ENCODE measurements at places on chromosomes 13 and 19.

DNA sequence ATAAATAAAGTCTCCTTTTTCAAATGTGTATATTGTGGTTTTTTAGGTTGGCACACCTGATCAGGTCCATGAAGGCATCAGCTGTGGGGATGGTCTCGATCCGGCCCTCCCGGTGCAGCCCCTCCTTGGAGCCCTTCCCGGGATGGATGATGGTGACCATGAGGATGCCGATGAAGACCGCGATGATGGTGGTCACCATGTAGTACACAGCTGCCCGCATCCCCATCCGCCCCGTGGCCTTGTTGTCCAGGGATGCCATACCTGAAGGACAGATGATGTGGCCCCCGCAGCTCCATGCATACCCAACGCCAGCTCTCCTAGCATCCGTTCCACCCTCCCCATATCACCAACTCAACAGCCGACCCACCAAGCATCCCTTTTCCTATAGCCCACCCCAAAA lies 11.4 kb downstream of the SLC1A6 start:
- no peak for DNase-seq

- no peak for DNase-seq
Measured at GRCh38 chr13:110012102-110012739, 225.8 kb upstream of the IRS2 start.

GRCh38 chr13:37529751-37530385 lies 68.7 kb downstream of the POSTN start:
- DNase-seq, result no peak

DNA sequence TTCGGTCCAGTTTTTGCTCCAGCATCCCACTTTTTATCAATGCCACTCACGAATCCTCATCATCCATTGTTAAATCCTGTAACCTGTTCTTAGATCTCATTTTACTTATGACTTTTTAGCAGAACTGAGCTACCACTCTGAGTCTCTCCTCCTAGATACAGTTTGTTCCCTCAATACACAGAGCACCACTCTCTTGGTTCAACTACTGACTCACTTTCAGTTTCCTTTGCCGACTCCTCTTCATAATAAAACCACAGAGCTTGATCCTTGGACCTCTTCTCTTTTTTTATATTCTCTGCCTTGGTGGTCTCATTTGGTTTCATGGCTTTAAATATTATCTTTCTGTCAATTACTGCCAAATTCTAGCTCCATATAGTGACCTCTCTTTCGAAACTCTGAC lies 150.3 kb downstream of the SLITRK5 start:
- no peak for DNase-seq

- no peak for DNase-seq
Measured at GRCh38 chr19:45451850-45452387, 15.9 kb upstream of the FOSB start.

DNA sequence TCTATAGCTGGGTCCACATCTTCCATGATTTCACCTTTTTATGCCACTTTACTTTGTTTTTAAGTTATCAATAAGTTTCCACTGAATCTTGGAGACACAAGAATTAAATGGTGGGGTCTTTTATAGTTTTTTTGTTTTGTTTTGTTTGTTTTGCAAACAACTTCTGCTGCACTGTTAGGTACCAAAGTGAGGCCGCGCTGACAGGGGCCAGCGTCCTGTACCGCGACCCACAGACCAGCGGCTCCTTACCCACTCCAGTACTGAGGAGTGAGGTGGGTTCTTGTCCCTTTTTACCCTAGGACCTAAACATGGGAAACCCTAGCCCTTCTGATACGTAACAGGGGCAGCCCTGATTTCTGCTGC lies 75.8 kb upstream of the MCF2L start:
- no peak for DNase-seq

DNA sequence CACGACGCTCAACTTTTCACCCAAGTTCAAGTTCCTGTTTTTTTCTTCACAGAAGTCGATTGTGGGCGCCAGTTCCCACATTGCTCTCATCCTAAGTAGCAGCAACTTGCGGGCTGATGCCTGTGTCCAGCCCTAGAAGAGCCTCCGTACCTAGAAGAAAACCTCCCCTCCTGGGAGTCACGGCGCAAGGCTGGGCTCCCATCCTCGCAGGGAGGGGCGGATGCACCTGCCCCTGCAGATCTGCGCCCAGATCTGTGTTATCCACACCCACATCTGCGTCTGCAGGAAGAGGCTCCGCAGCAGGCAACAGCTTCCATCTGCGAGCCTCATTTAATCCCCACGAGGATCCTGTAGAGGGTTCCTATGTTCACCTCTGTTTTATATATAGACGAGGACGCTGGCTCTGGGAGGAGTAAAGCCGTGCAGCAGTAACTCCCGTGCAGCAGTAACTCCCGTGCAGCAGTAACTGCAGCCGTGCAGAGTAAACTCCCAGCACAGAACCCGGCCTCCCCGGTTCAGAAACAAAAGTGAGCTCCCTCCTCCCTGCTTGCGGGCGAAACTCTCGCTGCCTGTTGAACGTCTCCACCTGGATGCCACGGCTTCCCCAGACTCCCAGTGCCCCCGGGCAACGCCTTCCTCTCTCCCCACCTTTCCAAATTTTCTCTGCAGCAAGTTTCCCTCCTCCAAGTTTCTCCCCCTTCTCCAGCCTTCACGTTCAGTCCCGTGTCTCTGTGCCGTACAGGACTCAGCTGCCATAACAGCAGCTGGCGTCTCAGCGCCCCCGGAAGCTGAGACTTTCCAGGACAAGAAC lies 23.5 kb upstream of the LAIR1 start:
- DNase-seq, result no peak

DNA sequence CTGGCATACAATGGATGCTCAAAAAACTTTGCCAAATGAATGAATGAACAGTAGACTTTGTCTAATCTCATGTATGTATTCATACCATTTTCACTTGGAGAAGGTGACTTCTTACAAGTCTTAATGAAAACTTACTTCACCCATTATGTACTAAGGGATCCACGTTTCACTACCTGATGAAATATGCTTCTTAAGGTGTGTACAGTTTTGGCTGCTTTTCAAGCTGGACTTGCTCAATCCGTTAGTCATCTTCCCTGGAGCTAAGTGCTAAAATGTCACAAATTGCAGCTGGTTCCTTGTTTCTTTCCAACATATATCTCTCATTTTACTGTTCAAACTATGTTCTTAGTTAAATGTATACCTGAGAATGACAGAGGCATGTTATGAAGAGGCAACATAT lies 4.2 kb upstream of the CCNA1 start:
- DNase-seq, result no peak

- peak; percentile 6 for DNase-seq
Measured at GRCh38 chr19:32599736-32600157, 18.8 kb downstream of the PDCD5 start.

DNA sequence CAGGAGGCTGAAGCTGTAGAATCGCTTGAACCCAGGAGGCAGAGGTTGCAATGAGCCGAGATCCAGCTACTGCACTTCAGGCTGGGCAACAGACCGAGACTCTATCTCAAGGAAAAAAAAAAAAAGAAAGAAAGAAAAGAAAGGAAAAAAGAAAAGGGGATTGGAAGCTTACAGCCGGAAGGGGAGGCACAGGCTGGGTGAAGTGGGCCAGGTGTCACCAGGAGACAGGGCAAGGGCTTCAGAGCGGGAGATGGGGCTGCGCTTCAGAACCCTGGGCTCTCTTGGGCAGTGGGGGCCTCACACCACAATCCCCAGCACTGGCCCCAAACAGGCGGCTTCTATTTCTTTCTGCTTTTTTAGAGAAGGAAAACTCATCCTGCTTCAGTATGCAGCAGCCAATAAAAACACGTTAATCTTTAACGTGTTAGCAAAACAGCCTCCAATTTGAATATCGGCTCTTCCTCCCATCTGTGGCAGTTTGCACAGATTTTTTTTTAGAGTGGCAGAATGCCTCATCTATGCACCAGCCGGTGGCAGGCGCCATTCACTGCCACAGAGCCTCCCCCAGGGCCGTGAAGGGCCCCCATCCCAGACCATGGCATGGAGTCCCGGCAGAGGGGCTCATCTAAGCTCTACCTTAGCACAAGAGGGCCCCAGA lies 46.6 kb upstream of the C19orf12 start:
- DNase-seq, result no peak

DNA sequence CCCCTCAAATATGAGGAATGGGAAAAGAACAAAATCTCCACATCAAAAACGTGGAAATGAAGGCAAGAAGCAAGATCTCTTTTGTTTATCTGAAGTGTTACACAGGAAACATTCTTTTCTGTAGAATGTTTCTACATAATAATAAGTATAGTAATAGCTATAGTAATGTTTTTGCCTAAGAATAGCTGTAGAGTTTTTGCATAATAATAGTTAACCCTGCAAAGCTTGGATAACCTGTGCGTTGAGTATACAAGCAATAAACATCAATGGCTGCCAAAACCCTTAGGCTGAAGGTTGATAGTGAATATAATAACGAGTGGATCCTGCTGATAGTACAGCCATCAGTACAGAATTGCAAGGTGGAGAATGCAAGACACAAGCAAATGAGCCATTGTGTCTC lies 11.1 kb upstream of the LILRA5 start:
- DNase-seq, result no peak

GRCh38 chr13:85137516-85137915 lies 661.7 kb downstream of the SLITRK6 start:
- no peak for DNase-seq

DNA sequence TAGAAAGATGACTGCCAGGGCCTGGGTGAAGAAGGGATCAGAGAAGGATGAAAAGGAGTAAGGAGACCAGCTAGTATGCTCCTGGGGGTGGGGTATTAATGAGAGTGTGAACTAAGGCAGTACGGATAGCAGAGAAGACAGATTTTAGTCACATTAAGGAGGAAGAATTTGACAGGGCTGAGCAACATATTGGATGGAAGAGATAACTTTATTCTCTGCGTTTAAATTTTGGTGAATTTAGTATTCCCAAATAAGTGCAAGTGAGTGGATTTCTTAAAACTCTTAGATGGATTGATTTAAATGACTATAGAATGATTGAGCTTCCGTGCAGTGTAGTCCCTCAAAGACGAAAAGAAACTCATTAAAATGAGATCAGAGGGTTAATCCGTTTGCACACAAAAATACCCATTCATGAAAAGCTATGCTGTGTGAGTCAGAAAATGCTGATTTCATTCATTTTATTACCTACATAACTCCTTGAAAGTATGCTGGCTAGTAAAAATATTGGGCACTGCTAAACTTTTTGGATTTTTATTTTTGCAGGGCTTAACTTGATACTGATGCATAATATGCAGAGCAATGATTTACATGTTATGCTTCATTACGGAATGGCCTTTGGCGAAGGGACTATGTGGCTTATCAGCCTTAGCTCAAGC lies 54.1 kb downstream of the WDFY2 start:
- DNase-seq, result no peak

DNA sequence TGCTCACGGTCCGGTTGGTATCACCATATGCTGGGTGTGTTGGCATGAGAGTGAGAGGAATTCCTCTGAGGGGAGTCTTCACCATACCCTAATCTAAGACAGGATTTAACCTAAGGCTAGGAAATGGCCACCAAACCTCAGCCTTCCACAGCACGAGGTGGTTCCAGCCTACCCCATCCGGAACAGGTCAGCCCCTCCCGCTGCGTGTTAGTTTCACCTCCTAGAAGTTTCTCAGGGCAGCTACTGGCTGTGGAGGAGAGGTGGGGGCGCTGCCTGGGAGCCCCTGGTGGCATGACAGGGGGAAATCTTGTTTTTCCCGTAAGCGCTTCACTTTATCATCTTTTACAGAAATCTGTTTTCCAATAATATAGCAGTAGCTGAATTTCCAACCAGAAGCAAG lies 55.1 kb downstream of the RGCC start:
- no peak for DNase-seq

DNA sequence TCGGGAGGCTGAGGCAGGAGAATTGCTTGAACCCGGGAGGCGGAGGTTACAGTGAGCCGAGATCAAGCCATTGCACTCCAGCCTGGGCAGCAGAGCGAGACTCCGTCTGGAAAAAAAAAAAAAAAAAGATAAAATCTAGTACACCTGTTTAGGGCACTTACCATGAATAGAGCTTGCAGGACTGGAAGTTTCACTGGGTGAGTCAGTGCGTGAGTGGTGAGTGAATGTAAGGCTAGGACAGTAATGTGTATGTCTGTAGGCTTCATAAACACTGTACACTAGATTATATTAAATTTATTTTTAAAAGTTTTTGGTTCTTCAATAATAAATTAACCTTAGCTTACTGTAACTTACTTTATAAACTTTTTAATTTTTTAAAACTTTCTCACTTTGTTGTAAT lies 22.9 kb downstream of the PPP5C start:
- DNase-seq, result no peak

DNA sequence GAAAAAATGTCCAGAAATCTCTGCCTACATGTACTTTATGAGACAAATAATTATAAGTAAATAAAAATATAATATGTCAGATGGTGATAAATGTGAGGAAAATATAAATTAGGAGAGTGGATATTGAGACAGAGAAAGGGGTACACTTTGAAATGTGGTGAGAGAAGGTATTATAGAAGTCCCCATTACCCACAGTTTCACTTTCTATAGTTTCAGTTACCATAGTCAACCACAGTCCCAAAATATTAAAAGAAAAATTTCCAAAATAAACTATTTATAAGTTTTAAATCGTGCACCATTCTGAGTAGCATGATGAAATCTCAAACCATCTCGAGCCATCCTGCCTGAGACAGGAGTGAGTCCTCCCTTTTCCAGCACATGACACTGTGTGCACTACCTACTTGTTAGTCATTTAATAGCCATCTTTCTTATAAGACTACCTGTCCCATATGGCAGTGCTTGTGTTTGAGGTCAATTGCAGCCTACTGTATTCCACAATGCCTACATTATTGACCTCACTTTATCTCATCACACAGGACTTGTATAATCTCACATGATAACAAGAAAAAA lies 653.7 kb downstream of the DACH1 start:
- DNase-seq, result no peak

DNA sequence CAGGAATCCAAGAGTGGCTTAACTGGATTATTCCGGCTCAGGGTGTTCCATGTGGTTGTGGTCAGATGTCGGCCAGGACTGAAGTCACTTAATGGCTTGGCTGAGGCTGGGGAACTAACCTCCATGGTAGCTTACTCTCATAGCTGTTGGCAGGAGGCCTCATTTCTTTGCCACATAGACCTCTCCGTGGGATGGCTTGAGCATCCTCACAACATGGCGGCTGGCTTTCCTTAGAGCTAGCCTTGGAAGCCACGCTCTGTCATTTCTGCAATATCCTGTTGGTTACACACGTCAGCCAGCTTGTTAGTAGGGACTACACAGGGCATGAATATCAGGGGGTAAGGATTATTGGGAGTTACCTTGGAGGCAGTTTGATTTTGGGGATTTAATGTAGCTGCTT lies 5.1 kb downstream of the CRX start:
- no peak for DNase-seq

- no peak for DNase-seq
Measured at GRCh38 chr19:6717441-6717971, 2.9 kb downstream of the C3 start.

DNA sequence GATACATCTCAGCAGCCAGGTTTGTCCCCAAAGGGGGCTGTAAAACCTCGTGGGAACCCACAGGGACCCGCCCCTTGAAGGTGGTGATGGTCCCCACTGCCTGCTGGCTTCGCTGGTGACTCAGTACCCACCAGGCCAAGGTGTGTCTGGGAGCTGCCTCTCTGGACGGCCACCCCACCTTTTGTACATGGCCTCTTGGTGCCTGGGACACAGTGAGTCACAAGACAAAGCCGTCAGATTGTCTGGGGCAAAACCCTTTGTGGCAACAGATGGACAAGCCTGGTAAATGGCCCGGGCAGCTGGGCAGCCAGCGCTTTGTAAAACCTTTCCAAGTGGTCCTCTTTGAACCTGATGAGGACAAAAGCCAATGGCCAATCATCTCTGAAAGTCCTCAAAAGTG lies 27.9 kb upstream of the KLF2 start:
- no peak for DNase-seq

Measured in activated T-helper 9 cell treated with anti-CD3 and anti-CD28 coated beads, Interleukin-2, amount 50 U/mL, for 16 hours (primary cell).